Stimulated activated CD8-positive, alpha-beta memory T cell treated with anti-CD3 and anti-CD28 coated beads, Interleukin-7, amount 100 ng/mL, for 1 hour (primary cell): ENCODE measurements at places on chromosomes 6 and 20.

DNA sequence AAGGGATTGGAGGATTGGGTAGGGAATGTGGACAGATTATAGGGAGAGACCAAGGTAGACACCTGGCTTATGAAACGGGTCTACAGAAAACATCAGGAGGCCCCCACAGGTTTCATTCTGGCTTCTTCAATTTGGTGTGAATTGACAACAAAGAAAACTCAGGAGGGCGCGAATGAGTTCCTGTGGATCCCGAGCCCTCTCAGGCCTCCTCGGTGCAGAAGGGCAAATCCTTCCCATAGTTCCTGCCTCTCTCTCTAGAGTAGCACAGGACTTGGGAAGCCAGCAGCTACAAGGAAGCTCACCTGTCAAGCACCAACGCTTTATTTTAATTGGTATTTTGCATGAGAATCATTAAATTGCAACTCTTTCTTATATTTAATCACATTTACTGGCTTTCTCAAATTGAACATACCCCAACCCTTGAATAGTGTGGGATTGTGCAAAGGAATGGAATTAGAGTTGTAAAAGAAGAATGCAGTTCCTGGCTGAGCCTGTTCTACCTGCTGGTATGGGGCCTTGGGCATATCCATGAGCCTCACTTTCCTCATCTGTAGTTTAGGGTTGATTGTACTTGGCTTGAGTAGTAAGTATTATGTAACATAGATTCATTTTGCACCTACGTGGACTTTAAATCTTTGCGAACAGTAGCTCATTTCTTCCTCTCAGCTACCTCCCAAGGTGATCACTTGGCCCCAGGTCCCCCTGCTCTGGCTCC, 56.4 kb upstream of the PHACTR2 start:
- DNase-seq, result no peak

GRCh38 chr6:138007014-138007472, 100.2 kb downstream of the PERP start:
- no peak for DNase-seq

DNA sequence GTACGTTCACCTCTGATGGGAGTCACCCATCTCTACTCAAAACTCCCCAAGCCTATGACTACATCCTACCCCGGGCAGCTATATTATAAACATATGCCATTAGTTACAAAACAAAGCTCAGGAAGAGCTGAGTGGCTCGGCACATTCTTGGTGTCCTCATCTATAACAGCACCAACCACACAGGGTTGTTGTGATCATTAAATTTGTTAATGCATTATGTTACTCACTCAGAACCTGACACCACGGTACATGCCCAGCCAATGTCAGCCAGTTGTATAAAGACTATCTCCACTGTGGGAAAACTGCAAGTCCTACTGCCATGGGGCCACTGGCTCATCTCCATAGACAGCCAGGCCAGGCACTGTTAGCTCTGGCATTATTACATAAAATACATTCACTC, 7.7 kb downstream of the CDK5RAP1 start:
- no peak for DNase-seq

GRCh38 chr20:50883856-50884255, 47.4 kb downstream of the ADNP start:
- no peak for DNase-seq

GRCh38 chr6:118260833-118261232, 287.3 kb upstream of the PLN start:
- DNase-seq, result no peak

GRCh38 chr6:110221738-110222137, 41.5 kb downstream of the CDC40 start:
- no peak for DNase-seq

DNA sequence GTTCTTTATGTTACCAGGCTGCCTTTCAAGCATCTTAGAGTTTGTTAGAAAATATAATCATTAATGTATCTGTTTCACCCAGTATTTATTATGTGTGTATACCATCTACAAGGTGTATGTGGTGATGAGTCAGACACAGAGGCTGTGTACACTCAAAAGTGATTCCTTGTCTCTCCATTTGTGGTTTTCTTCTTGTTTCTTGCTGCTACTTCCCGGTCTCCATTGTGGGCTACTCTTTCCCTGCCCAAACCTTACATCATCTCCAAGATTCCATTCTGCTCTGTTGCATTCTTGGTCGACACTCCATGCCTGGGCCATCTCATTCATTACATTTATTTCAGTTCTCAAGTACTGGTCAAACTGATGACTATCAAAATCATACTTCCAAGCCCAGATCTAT, 182.2 kb upstream of the STXBP5 start:
- DNase-seq, result no peak

DNA sequence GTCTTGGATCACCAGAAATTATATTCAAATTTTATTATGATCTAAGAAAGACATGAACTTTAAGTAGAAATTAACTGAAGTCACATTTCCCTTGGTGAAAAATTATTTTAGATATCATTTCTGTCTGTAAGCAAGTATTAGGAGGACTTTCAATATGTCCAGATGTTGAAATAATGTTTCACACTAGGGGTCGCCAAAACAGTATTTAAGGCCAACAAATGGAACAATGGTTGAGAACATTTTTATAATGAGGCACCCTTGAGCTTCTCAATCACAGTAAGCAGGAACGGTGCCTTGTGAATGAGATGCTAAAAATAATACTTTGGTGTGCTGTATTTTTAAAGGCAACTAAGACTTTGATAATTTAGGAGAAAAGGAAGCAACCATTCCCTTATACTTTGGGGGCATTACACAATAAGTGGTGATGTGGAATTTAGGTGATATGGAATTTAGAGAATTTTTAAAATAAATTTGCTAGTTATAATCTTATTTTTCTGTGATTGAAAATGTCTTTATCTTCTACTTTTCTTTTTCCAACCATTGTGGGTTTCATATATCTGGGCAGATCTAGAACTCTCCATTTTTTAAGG, 9.6 kb upstream of the SF3B5 start:
- no peak for DNase-seq

- no peak for DNase-seq
Observed at GRCh38 chr20:40254023-40254772, 434.8 kb downstream of the MAFB start.

- no peak for DNase-seq
Observed at GRCh38 chr20:34345402-34345736, 17.7 kb upstream of the ITCH start.

GRCh38 chr6:30954631-30955366, 14.0 kb downstream of the MUCL3 start:
- no peak for DNase-seq

DNA sequence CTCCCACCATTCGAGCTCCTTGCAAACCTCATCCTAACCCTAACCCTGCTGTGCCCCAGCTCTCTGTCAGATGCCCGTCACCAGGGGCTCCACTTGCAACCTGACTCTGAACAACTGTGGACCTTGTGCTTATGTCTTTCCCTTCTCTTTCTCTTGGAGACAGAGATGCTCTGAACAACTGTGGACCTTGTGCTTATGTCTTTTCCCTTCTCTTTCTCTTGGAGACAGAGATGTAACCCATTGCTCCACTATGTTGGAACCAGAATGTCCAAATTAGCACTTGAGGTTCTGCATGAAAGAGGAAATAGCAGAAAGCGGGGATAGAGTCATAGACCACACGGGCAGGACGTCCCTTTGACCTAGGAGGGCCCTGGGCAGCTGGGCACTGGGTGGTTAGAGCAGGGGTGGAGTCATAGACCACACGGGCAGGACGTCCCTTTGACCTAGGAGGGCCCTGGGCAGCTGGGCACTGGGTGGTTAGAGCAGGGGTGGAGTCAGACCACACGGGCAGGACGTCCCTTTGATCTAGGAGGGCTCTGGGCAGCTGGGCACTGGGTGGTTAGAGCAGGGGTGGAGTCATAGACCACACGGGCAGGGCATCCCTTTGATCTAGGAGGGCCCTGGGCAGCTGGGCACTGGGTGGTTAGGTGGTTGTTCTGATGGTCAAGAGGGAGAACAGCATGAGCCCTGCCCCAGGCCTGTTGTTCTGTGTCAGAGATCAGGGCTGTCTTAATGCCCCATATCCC, 22.2 kb downstream of the PCMTD2 start:
- no peak for DNase-seq

GRCh38 chr20:22597303-22597702, 12.9 kb upstream of the FOXA2 start:
- DNase-seq, result no peak

DNA sequence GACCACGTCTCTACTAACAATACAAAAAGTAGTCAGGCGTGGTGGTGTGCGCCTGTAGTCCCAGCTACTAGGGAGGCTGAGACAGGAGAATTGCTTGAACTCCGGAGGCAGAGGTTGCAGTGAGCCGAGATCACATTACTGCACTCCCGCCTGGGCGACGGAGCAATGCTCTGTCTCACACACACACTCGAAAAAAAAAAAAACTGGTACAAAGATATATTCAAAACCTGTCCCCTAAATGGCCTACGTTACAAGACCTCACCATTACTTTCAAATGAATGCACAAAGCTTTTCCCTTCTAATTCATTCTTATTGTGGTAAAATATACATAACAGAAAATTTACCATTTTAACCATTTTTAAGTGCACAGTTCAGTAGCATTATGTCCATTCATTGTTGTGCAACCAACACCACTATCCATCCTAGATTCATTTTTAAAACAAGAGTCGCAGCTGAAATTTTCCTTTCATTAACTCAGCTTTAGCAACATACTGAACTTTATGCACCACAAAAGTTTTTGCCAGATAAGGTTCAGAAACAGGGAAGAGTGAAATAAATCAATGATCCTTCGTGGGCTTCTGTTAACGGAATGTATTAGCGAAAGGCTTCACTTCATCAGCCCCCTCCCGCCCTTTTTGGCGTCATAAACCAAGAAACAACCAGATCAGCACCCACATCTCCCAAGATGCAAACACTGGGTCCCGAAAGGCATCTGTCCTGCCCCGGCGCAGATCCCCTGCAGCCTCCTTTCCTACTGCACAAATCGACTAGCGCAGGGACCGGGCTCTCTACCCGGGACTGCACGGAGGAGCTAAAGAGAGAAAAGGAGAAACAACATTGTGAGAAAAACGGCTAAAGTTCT, 825 bp upstream of the FAM135A start:
- DNase-seq, result no peak

DNA sequence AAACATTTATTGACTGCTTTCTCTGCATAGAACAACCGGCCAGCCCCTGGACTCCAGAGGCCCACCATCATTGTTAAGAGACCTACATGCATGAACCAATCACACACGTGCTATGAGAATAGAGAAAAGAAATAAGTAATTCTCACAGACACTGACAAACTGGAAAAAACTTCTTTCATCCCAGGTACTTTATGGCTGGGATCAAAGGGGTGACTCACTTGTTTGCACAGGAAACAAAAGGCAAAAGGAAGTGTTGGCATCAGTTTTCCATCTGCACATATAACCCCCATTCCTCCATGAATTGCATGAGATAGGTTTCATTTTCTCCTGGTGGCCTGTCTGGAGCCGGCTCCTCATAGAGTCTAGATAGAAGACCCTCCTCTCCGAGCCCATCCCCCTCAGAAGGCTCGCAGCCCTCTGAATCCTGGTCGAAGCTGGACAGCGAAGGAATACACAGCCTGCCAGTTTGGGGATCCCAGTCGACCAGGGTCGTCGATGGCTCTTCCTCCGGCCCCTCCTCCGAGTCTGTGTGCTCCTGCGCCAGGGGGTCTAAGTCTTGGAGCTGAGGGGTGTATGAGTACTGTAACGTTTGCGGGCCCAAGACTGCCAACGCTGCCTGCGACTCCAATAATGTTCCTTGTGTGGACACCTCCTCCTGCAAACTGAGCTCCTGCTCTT, 43.3 kb downstream of the IL20RA start:
- DNase-seq, result no peak

GRCh38 chr6:81995548-81996289, 243.2 kb upstream of the TENT5A start:
- DNase-seq, result no peak

DNA sequence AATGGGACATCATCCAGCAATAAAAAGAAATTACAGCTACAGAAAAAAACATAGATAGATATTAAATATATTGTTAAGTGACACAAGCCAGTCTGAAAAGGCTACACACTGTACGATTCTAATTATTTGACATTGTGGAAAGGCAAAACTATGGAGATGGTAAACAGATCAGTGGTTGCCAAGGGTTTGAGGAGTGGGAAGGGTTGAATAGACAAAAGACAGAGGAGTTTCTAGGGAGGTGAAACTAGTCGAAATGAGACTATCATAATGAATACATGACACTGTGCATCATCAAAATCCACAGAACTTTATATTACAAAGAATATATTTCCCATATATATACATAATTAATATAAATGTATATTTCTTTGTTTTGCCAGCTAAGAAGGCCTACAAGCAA, 9.8 kb downstream of the EPM2A start:
- DNase-seq, result no peak

DNA sequence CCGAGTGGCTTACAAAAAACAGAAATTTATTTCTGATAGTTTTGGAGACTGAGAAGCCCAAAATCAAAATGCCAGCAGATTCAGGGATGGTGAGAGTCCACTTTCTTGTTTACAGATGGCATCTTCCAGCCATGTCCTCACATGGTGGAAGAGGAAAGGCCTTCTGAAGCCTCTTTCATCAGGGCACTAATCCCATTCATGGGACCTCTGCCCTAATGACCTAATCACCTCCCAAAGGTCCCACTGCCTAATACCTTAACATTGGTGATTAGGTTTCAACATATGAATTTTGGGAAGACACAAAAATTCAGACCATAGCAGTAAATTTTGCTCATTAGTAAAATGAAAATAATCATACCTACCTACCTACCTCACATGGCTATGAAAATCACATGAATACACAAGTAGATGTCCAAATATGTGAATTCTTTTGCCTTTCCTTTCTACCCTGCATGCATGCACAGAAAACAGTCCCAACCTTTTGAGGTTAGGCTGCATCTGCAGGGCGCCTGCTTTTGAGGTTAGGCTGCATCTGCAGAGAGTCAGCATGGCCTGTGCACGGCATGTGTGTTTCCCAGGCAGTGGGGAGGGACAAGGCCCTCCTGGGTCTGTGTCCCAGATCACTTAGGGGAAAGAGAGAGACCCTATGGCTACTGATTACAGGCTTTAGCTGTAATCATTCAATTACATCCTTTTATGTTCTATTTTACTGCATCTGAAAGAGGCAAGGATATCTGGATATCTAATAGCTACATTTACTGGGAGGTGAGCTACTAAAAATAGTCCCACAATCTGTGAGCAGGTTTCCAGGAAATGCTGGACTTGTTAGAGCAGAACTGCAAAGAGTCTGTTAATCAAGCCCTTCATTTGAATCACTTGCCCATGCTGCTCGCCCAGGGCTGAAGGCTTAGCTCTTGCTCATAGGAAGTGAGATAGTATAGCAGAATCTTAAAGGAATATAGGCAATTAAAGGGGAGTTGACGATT, 497.7 kb upstream of the MARCKS start:
- DNase-seq, result no peak

- DNase-seq, result peak; percentile 55
Observed at GRCh38 chr20:50478162-50478990, 31.8 kb upstream of the PTPN1 start.

GRCh38 chr6:3247255-3248146, 11.2 kb upstream of the PSMG4 start:
- DNase-seq, result no peak

DNA sequence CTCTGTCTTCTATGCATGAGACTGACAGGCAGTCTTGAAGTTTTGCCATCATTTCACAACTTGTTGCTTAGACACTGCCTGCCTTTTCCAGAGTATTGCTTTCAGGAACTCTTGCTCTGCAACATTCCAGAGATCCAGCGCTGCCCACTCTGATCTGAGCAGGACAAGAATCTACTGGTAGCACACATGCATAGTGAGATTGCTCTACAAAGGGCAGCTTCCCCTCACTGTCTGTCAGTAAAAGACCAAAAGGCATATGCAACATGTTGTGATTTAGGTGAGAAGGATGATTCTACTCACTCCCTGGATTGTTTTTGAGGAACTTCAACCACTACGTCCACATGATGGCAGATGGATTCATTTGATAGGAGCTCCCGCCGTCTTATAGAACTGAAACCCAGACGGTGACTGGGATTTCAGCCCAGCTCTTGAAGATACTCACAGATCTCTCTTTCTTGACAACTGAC, 259.1 kb downstream of the ARID1B start:
- DNase-seq, result no peak
